NCI-H2029 treated with DMSO at 0.1 percent for 48 hours (cell line): ENCODE measurements at places on chromosomes 12 and 14.

- DNase-seq, result no peak
Observed at GRCh38 chr12:98757455-98757854, 112.4 kb downstream of the APAF1 start.

DNA sequence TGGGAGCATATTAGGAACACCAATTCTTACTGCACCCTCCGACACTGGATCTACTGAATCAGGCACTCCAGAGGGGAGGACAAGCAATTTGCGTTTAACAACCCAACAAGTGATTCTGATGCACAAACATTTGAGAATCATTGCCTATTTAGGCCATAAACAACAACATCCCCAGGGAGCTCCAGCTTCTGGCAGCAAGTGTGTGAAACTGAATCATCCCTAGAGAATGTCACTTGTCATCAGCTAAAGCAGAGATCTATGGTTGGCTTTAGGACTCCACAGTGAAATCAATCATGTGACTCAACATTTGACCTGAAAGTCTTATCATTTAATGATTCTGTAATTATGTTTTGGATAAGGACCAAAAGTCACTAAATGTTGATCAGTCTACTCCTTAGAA is 505.0 kb upstream of the FLRT2 start:
- DNase-seq, result no peak

DNA sequence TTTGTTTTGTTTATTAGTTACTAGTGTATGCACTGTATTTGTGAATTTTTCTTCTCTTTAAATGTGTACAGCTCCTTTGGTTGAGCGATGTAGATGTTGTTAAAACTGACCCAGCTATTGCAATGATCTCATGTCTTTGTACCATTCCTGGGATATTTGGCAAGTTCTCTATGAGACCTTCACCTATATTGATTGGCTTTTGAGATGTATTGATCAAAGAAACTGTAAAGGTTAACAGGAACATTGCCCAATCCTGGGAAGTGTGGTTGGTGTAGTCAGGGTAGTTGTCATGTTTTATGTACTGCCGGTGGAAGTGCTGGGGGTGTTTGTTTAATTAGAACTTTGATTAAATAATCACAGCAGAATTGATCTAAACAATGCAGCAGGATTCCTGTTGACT is 43.1 kb downstream of the ACSS3 start:
- no peak for DNase-seq

GRCh38 chr12:51866762-51867161 is 18.2 kb upstream of the FIGNL2 start:
- DNase-seq, result no peak

GRCh38 chr12:11812241-11812585 is 162.7 kb downstream of the ETV6 start:
- no peak for DNase-seq

GRCh38 chr14:103260629-103261124 is 73.4 kb upstream of the EIF5 start:
- DNase-seq, result no peak

DNA sequence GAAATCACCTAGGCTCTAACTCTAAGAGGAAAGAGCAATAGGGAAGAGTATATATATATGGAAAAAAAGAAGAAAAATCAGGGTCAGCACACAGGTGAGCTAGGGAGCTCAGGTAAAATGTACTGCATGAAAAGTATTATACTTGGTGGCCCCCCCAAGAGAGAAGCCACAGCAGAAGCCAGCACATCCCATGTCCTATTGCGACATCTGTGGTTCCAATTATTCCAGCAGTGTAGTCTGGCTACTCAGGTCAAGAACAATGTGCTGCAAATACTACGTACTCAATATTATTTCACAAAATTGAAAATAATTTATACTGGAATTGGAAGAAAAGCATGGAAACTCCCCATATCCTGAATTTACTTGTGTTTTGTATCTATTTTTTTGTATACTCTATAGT is 85.5 kb downstream of the CEP83 start:
- DNase-seq, result no peak

DNA sequence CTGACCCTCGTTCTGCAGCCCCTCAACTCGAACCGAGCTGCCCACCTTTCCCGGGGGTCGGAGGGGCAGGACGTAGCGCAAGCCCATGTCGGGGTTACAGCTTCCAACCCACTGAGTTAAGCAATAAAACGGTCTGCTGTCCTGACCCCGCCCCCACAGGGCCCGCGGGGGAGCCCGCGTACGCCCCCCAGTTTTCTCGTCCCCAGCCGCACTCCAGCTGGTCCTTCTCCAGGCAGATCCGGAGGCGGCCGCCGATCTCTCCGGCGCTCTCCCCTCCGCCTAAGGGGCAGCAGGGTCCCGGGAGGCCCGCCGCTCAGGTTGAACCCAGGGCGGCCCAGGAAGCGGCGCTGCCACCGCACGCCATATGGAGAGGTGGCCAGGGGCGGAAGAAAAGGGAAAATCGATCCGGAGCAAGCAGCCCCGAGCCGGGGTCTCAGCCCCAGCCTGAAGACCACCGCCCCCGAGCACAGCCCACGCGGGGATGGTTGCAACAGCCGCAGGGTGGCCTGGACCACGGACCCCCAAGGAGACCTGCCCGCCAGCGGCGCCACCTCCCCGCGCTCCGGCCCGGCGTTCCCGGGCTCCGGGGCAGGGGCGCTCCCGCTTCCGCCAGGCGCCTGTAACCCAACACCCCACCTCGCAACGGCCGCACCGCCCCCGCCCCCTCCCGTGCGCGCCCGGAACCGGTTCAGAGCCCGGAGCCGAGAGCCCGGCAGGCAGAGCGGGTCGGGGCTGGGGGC is 760 bp downstream of the ACTN1 start:
- no peak for DNase-seq

DNA sequence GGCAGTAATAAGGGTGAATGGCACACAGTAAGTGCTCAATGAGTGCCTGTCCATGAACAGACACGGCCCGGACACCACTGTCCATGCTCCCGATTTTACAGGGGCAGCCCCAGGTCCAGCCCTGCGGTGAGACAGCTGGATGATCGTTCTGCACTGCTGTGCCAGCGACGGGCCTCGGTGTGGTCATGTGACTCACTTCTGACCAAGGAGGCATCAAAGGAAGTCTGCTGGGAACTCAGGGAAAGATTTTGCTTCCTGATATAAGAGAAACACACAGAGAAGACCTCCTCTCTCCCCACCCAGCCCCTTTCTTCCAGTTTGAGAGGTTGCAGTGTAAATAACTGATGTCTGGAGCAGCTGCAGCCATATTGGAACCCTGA is 126.6 kb downstream of the SCARB1 start:
- no peak for DNase-seq

DNA sequence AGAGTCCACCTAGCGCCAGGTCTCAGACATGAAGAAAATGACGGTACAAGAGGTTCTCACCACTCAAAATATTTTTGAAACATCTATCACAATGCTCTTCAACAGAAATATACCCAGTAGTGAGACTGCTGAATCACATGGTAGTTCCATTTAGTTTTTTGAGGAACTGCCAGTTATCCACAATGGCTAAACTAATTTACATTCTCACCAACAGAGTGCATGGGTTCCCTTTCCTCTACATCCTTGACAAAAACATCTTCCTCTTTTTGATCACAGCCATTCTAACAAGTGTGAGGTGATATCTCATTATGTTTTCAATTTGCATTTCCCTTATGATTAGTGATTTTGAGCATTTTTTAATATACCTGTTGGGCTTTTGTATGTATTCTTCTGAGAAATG is 5.7 kb upstream of the GPR65 start:
- no peak for DNase-seq

- no peak for DNase-seq
Observed at GRCh38 chr14:45976001-45976400, 675.6 kb downstream of the RPL10L start.

DNA sequence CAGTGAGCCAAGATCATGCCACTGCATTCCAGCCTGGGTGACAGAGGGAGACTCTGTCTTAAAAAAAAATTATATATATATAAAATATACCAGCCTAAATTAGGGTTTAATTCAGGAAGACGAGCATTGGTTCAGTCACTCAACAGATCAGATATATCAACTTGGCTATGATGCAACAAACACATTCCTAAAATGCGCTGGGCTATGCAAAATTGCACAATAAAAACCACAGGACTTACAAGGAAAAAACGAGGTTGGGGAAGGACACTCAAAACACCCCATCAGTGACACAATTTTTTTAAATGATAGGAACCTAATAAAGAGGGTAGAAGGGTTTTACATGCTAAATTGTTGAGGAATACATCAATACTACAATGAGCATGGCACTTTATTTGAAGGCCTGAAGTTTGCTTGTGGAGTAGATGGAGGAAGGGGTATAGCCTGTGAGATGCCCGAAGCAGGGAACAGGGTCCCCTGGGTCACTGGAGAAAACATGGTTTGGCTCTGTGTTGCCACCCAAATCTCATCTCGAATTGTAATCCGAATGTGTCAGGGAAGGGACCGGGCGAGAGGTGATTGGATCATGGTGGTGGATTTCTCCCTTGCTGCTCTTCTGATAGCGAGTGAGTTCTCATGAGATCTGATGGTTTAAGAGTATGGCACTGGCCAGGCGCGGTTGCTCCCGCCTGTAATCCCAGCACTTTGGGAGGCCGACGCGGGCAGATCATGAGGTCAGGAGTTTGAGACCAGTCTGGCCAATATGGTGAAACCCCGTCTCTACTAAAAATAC is 71.2 kb downstream of the TNFAIP2 start:
- DNase-seq, result no peak

DNA sequence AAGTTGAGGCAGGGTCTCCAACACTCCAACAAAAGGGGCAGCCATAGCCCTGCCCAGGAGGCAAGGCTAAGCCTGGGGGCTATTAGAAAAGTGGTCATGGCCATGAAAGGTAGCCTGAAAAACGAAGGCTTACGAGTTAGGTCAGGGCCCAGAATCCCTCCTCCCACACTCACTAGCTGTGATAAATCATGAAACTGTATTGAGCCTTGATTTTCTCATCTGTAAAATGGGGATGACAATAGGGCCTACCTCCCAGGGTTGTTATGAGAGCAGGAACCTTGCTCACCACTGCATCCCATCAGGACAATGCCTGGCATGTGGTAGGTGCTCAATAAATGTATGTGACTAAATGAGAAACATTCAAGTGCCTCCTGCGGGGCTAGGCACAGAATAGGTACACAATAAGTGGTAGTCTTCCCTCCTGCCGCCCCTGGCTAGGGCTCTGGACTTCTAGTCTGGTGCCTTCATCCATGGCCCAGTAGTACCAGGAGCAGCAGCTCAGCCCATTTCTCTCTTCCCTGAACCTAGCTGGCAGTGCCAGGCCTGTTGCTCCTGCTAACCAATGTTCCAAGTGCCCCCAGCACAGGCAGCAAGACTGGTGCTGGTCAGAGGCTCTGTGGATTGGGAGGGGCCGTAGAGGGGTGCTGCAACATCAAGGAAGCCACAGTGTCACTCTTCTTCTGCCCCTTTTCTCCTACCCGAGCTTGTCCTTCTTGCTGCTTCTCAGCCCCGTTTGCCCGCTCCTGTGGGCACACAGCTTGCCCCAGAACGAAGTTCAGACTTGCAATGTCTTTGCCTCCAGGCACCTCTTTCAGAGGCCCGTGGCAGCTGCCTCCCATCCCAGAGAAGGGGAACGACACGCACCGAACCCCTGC is 7.8 kb downstream of the PGF start:
- no peak for DNase-seq

- no peak for DNase-seq
Observed at GRCh38 chr12:121793440-121793837, at the start of gene RHOF. Gene RHOF (minus strand): TSS chr12:121793688. CDS start chr12:121793633, 55 bp downstream.

- no peak for DNase-seq
Observed at GRCh38 chr12:82723093-82723492, 36.4 kb downstream of the TMTC2 start.

DNA sequence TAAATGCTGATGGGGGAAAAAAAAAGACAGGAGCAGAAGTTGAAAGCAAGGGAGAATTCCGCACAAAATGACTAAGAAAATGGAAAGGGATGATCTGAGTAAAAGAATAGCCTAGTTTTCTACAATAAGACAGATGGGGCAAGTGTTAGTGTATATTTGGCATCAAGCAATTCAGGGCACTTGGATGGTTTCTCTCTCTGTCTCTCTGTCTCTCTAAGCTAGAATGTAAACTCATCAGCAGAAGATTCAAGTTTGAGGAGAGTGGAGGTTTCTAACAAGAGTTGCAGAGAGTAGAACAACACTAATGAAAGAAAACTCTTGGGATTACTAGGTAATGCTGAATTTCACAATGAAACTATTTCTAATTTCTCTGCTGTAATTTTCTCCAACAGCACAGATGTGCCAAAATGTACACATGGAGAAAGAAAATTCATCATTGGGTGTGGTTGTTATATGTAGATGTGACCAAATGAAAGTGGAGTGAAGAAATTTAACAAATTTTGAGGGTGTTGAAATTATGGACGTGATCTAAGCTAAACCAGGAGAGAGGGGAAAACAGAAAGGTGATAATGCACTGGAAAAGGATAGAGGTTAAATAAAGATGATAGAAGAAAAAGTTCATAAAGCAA is 237.1 kb downstream of the ACSS3 start:
- no peak for DNase-seq

GRCh38 chr12:5624486-5625272 is 192.8 kb downstream of the NTF3 start:
- no peak for DNase-seq

- no peak for DNase-seq
Observed at GRCh38 chr12:127290251-127290650, 976.7 kb upstream of the TMEM132C start.

DNA sequence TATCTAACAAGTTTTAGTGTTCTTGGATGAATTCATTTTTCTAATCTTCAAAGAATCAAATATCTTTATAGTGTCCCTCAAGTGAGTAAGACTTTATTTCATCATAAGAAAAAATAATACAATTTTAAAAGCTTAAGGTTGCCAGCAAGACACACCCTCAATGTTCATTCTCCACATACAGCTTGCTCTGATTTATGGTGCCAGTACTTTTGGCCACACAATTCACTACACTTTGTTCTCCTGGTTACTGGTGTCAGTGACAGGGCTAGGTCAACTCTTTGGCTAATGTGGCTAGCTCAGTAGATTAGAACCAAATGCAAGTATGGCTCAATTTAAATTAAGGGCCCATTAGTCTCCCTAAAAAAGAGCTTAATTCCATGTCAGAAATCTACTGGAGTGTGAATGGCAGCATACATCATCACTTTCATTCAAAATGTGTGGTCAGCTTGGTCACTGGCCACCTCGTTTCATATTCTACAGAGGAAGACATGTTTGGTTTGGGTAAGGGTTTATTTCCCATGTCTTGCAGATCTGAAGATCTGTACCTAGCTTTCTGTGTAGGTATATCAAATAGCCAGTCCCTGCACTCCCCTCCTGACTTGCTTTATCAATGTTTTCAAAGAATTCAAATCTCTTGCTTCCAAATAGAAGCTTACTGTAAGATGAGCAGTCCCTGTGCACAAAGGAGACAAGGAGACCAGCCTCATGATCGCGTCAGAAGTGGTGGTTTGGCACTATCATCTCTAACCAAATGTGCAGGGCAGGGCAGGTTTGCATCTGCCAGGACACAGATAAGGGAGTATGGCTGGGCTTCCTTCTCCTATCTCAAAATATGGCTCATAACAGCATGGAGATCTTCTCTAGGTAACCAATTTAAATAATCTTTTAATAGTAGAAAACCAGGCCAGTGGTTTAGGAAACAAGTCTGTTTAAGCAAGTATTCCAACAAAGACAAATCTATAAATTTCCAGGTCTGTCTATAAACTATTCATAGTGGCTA is 31.3 kb downstream of the HECTD4 start:
- DNase-seq, result peak; percentile 57

- DNase-seq, result no peak
Observed at GRCh38 chr12:58537278-58537677, 383.0 kb downstream of the LRIG3 start.

GRCh38 chr12:84157170-84157569 is 755.4 kb downstream of the SLC6A15 start:
- no peak for DNase-seq
